ENCODE measurements at places on chromosomes 4 and X.

DNA sequence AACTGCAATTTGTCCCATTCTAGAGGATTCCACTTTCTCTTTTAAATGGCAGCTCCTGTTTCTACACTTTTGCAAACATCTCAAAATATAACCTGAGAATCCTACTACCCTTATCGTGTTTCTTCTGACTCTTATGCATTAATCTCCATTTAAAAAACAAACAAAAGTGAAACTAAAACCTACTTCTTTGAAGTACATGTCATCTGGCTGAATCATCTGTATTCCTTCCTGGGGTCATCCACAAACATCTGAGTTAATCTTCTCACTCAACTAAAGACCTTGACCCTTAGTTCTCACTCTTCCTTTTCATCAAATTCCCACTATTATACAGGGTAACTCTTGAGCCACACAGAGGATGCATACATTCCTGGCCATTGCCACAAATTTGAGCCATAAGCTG lies 584.8 kb downstream of the PPARGC1A start:
- DNase-seq: no peak

- DNase-seq: no peak
Measured at GRCh38 chr4:35925806-35926205, 318.5 kb downstream of the ARAP2 start.

DNA sequence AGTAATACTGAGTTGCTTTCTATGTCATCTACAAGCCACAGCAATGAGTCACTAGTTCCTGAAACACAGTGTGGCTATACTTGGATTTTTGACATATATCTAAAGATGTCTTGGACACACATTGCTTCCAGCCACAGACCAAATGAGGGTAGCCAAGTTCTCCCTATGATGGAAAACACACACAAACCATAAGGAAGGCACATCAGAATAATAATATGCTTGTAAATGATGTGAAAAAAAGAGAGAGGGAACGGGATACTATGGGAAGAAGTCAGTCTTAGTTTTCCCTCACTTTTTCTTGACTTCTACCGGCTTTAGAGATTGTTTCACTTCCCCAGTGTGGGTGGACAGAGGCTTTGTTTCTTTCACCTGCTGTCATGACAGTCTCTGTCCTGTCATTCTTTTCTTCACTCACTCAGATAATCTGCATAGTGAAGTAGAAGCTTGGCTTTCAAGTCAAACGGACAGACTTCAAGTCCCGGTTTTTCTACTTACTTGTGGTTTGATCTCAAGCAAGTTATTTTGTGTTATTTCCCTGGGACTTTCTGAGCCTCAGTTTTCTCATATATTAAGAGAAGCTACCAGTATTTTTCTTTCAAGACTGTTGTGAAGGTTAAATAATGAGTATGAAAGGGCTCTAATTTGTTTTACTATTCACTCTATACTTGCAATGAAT lies 34.7 kb downstream of the P2RY10 start:
- DNase-seq: no peak

- no peak for DNase-seq
Measured at GRCh38 chr4:2489081-2489805, 20.3 kb downstream of the RNF4 start.

- DNase-seq: no peak
Measured at GRCh38 chrX:45134315-45134731, 66.4 kb downstream of the DIPK2B start.

DNA sequence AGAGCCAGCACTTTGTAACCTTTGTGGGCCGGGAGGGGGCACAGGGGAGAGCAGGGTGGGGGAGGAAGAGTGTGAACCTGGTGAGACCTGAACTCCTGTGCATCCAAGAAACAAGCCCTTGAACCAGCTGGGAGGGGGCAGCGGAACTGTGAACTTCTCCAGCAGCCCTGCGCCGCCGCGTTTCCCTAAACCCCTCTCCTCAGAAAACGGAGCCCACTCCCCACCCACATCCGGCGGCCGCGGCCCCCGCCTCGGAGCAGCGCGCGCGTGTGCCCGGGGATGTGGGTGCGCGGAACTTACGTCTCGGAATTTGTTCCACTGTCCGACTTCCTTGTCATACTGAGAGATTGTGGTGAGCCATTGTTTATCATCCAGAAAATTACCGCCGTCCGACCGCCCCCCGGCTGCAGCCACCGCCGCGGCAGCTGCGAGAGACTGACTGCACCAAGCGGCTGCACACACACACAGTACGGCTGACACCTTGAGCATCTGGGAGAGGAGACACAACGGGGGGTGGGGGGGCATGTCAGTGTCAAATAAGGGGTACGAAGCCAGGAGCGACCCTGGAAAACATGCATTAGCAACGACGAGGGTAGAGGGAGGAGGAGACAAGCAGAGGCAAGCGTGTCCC lies 494 bp downstream of the SPOCK3 start:
- DNase-seq: no peak

DNA sequence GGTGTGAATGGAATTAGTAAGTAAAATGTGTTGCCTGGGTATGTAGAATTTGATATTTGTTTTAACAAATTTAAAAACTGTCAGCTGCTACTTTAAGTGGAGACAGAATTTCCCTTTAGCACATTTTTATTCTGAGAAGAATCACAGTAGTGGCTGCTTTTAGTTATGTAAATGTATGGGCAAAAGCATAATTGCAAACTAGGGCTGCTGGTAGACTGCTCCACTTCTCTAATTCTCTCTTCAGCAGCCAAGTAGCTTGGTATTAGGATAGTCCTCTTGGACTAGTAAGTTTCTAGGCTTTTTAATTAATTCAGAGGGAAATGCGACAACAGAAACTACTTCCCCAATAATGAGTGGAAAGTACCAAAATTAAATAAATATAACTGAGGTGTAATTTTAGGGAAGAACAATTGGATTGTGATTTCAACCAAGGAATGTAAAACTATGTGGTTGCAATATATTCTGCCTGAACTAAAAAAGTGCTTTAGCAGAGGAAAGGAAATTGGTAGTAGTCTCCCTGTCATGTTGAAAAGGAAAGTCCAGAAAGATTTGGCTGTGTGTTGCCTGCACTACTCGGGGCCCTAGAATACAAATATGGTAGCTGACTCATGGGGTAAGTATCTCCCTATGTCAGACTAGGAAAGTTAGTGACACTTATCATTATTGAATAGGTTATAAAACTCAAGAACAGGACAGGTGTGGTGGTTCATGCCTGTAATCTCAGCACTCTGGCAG lies 9.2 kb upstream of the EIF4E start:
- peak; percentile 49 for DNase-seq
